ENCODE measurements at places on chromosomes 5 and 9.
A peak's percentile ranks its signal among the peaks of the same experiment; 100 is the strongest.

DNA sequence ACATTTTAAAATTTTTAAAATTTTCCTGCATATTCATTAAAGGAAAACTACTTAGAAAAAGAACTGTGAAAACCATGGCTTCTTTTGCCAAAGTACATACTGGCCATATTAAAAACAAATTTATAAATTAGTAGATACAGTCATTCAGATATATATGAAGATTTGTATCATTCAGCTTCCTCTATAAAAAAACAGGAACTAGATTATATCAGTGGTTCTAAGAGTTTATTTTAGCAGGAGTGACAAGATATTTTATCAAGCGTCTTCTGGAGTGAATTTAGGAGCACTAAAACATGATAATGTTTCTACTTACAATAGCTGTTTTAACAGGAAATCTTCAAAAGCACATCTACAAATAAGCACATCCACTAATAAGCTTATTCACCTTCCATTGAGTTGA, 171.4 kb downstream of the RAPGEF6 start:
- no peak for DNase-seq

- DNase-seq = no peak
Observed at GRCh38 chr9:21096901-21097255, 19.1 kb upstream of the IFNB1 start.

DNA sequence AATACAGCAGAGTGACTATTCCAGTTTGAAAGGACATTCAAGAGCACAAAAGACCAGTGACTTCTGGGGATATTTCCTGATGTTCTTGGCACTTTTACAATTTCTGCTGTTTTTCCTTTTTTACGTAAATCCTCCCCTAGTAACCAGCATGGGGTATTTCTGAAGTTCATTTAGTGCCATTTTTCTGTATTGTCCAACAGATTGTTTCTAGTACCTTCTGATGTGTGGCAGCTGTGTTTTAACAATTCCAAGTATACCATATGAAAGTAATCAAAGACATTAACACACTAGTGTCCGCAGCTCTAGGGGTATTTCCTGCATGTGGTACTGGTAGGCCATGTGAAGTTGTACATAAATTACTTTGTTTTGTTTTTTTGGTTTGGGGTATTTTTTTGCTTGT, 53.0 kb upstream of the SMARCA2 start:
- no peak for DNase-seq

- DNase-seq = no peak
Observed at GRCh38 chr9:25752398-25752797, 74.2 kb upstream of the TUSC1 start.

DNA sequence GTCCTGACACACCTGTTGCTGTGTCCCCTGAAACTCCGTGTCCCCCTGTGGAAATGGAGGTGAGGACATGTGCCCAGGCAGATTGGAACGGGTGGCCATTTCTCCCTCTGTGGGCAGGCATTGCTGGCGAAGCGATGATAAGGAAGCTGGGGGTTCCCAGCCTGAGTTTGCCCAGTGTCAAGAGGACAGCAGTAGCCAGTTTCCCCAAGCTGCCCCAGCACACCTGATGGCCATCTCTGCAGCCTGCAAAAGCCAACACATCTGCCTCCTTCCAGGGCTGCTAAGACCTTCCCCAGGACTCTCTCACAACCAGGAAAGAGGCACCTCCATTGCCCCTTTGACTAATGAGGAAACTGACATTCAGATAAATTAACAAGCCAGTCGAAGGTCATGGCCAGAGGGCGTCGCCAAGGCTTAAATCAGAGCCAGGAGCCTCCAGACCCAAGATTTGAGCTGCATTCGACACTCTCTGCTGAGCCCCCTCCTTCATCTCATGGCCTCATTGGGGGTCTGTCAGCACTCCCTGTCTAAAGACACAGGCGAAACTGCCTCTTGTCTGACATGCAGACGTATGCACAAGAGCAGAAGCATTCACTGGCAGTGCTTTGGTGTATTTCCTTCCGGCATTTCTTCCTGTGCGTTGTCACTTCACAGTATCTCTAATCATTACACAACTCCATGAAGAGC, 10.4 kb upstream of the WNK2 start:
- DNase-seq = no peak

- no peak for DNase-seq
Observed at GRCh38 chr5:14996997-14997396, 125.4 kb upstream of the ANKH start.

- DNase-seq = no peak
Observed at GRCh38 chr9:90180381-90180780, 462.2 kb downstream of the DIRAS2 start.

DNA sequence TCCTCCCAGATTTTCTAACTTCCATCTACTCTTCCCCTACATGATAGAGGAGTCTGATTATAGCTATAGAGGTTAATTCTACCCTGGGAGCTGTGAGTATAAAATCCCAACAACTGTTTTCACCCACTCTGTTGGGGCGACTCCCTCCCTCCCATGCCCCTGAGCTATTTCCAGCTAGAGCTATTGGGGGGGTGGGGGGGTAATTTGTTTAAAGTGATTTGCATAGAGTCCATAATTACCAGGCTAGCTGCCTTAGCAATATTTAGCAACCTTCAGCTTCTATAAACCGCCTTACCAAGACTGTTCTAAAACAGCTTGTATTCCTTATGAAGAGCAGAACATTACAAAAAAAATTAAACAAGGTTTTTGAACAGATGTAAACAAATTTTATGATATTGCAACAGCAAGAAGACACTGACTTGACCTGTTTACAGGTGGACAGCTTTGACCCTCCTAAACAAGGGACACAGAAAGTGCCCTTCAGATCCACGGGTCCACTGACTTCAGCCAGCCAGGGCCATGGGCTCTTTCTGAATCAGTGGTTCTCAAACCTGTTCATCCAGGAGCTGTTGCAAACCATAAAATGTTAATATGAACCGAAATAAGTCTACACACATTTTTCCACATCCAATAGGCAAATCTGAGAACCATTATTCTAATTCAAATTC, 98.2 kb downstream of the OTULIN start:
- DNase-seq = no peak

DNA sequence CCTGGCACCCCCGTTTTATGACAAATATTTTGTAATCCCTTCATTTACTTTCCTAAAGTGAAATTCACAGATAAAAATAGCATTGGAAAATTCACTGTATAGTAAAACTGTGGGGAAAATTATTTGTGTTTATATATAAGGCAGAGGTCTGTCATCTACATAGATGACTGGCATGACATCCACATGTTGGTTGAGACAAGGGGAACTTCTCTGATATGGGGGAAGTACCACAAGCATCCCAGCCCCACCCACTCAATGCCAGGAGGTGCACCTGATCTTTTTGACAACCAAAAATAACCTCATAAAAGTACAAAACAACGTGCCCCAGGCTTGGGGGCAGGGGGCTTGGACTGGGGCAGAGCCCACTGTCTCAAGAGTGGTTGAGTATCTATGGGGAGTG, 6.3 kb upstream of the TDRD7 start:
- no peak for DNase-seq

GRCh38 chr9:76810377-76810957, 46.2 kb downstream of the PCA3 start:
- peak; percentile 27 for DNase-seq

DNA sequence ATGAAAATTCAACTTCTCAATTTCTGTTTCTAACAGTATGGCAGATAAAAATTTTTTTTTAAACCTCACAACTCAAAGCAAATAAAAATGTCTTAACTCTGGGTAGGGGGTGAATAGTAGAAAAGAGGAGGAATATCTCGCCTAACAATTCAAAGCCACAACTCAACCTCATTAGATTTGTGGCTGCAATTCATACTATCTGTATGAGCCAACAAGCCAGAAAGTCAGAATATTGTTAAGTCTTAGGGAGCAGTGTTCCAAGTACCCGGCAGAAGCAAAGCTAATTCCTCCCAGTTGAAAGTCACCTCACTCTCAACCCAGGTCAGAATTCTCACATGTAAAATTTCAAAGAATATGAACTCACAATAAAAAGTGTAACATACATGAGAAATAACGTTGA, 15.0 kb downstream of the PJA2 start:
- DNase-seq = no peak

GRCh38 chr9:134424818-134425217, 98.6 kb downstream of the RXRA start:
- peak; percentile 19 for DNase-seq

GRCh38 chr5:119879446-119879845, 250.1 kb downstream of the FAM170A start:
- no peak for DNase-seq

- DNase-seq = no peak
Observed at GRCh38 chr9:68546596-68547390, 6.1 kb upstream of the TMEM252 start.

GRCh38 chr5:22614486-22615094, 238.6 kb downstream of the CDH12 start:
- no peak for DNase-seq

GRCh38 chr9:136103651-136104487, 8.8 kb upstream of the NACC2 start:
- DNase-seq = no peak

DNA sequence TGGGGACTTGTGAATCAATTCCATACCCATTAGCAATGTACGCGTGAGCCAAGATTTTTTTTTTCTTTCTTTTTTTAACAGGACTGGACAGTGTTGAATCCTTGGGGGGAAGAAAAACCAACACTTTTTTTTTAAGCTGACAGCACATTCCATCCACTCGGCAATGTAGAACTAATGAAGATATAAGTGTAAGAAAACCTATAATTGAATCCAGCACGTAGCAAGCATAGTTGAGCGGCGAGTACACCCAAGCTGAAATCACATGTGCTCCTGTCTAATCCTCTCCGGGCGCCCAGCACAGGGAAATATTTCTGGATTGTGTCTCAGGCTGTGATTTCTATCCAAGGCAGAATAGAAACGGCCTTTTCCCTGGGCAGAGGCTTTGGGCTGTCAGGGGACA, 118.2 kb downstream of the BOD1 start:
- DNase-seq = no peak

DNA sequence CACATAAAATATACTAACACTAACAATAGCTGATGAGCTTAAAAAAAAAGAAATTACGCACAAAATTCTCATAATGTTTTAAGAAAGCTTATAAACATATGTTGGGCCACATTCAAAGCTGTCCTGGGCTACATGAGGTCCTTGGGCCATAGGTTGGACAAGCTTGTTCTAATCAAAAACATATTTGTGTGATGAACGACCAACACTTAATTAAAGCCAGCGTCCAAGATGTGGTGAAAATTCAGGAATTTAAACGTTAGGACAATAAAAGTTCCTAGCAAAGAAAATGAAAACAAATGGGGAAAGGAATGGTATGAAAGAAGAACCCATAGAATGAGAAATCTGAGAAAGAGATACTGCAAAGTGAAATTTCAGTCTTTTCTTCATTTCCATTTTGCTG, 429.6 kb upstream of the DMAC1 start:
- DNase-seq = no peak

DNA sequence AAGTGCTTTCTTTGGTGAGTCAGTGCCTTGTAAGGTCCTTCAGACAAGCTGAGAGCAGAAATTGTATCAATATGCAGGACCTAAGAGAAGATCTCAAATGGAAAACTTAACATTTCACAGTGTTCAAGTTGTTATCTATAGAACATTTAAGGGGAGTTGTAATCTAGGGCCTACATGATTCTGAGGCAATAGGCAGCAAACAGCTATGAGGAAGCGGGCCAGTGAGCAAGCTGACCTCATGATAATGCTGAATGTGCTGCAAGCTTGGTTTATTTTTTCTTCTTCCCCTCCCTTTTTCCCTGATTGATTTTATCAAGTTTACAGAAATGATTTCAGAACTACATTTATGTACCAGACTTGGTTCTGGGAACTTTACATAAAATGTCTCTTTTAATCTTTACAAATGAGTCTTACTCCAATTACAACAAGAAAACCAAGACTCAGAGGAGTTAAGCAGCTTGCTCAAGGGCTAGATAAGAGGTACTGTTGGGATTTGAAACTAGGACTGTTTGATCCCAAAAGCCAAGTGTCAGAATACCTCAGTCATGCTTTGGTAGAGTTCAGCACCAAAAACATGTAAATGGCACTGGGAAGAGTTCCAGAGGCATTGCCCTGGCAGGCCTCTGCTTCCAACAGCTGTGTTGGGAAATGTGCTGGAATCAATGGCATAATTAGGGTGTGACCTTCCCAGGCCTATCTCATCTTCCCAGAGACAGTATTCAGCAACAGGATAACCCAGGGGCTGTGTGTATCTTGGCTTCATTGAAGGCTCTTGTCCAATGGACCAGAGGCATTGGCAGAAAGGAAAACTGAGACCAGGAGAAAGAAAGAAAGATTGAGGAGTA, 130.1 kb downstream of the LRRC70 start:
- DNase-seq = no peak

DNA sequence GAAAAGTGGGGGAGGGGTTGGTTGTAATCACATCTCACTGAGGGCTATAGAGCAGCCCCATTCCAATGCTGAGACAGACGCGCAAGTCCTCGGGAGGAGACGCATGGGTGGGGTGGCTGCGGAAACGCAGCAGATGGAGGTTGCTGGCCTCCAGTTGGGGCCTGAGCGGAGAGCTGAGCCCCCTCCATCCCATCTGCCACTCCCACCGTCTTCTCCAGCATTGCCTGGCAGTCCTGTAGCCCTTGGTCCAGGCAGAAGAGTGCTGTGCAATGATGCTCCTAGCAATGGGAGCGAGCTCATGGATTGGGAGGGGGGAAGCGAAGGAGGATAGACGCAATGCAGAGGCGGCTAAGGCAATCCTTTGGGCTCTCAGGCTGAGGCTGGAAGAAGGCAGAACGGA, 79.4 kb upstream of the GLRA1 start:
- no peak for DNase-seq

- DNase-seq = no peak
Observed at GRCh38 chr9:98159301-98159700, 33.1 kb downstream of the CORO2A start.

DNA sequence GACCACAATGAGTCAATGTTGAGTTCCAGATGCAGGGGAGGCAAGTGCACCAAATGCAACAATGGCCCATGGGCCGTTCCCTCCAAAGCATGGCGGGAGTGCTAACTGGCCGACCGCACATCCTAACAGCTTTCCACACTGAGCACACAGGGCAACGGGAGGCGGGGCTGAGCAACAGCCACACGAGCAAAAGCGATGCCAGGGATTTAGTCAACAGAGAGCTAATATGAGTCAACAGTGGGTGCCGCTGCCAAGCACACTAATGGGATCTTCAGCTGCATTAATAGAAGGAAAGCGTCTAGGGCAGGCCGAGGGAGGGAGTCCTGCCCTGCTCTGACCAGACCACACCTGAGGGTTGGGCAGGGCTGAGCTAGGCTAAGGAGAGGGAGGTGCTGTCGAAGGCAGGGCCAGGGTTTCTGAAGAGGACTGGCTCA, 4.6 kb downstream of the EPB41L4B start:
- peak; percentile 96 for DNase-seq

Measured in NCI-H1092 (cell line).